ENCODE measurements at places on chromosomes 6 and 20.
A peak's percentile ranks its signal among the peaks of the same experiment; 100 is the strongest.

- DNase-seq = no peak
Measured at GRCh38 chr6:6741264-6741663, 152.7 kb downstream of the LY86 start.

DNA sequence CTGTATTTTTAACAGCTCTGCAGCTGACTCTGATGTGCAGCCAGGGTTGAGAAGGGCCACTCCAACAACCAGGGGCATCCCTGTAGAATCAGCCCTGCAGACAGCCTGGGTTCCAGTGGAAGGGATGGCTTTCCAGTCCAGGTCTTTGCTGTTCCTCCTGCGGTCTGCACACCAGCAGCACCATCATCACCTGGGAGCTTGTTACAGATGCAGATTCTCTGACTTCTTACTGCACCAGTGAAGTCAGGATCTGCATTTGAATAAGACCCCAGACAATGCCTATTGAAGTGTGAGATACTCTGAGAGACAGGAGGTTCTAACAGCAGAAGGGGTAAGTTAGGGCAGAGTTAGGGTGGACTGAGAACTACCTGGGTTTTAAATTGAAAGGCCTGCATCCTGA, 151.3 kb downstream of the F13A1 start:
- no peak for DNase-seq

- DNase-seq = no peak
Measured at GRCh38 chr6:153081914-153082313, 49.2 kb downstream of the RGS17 start.

GRCh38 chr6:16540804-16541752, 220.2 kb downstream of the ATXN1 start:
- DNase-seq = no peak

GRCh38 chr6:68086199-68086598, 548.9 kb upstream of the ADGRB3 start:
- no peak for DNase-seq

GRCh38 chr6:22250486-22250885, 46.4 kb downstream of the PRL start:
- no peak for DNase-seq

GRCh38 chr20:46946796-46947195, 52.2 kb downstream of the EYA2 start:
- DNase-seq = no peak

- no peak for DNase-seq
Measured at GRCh38 chr20:42706759-42707158, 482.9 kb downstream of the PTPRT start.

DNA sequence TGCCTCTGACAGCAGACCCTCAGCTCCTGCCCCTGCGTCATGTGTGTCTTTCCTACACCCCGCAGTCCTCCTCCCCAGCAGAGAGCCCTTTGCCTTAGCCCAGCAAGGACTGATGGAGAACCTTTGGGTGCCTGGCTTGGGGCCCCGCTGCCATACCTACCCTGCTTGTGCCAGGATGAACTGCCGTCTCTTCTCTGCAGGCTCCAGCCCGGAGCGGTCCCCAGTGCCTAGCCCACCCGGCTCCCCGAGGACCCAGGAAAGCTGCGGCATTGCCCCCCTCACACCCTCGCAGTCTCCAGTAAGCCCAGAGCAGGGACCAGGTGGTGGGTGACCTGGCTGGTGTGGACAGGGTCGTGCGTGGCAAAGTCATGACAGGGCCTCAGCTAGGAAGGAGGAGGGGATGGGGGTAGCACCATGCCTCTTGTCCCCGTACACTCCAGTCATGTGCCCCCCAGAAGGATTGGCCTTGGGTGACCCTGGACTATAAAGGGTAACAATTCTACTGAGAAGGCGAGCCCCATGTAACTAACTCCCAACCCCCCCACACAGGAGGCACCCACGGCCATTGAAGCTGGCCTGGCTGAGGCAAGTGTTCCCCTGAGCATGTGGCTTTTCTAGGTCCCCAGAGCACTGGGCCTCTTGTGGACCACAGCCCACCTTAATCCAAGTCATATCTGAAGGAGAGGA, 8.3 kb downstream of the HSPA12B start:
- no peak for DNase-seq

DNA sequence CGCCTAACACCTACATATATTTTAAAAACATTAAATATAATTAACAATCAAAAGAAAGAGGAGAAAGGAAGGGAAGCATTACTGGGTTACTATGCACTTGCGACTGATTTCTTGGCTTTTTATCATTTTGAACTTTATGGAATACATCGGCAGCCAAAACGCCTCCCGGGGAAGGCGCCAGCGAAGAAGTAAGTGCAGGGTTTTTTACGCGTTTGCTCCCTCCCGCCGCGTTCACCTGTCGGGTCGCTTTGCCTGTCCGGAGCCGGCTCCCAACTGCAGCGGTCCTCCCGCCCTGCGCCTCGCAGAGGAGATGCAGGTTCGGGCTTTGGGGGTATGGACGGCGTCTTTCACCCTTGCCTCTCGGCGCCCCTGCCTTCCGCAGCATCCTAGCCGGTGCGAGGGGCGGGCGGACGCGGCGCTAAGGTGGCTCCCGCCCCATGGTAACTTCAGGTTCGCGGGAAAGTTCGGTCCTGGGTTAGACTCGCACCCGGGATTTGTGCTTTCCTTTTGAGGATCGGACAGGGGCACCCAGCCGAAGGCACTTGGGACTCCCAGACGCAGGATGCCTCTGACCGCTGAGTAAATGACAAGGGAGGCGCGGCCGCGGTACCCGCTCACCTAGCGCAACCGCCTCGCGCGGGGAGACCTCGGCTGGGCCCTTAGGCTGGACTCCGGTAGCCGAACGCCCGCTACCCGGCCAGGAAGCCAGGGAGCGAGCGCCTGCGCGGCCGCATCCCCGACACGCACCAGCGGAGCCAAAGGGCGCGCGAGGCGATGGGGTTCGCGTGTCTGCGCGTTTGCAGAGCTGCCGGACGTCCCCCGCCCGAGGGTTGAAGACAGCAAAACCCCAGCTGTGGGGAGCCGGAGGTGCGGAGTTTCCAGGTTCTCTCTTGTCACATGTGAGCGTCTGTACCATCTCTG, 891 bp downstream of the RSPO3 start:
- DNase-seq = no peak

DNA sequence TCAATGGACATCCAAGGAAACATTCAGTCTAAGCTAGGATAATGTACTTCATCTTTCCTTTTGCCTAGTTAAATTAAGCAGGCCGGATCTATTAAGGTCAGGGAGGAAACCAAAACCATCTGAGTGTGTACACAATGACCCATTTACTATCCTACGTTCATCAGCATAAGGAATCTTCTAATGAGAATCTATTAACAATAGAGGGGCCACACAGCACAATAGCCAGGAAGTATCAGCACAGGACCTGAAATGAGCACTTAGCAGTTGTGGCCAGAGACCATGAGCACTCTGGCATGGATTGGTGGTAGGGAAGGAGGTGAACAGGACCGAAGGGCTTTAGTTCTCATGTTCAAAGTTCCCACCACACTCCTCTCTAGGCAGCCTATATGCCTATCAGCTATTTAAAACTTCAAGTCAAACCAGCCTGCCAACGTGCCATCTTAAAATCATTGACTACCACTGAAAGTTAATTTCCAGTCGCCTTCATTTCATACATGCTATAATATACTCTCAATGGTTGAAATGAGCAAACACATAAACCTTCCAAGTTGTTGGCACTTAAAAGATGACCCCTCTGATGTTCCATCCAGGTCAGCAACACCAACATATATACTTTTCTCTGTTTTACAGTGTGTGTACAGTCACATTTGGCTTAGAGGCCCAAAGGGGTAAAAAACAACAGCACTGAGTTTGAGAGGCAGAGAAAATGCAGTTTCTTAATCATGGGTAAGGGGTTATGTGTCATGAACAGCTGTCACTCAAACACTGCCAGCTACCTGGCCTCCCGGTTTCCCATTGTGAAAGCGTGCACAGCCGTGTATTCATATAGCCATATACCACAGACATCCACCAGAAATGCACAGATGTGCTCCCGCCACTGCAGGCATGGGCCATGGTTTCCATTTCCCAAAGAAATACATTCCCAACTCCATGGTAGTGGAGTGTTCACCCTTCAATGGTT, 184.3 kb downstream of the TBXT start:
- DNase-seq = no peak

- DNase-seq = no peak
Measured at GRCh38 chr6:52946306-52946705, 36.8 kb upstream of the GSTA3 start.

DNA sequence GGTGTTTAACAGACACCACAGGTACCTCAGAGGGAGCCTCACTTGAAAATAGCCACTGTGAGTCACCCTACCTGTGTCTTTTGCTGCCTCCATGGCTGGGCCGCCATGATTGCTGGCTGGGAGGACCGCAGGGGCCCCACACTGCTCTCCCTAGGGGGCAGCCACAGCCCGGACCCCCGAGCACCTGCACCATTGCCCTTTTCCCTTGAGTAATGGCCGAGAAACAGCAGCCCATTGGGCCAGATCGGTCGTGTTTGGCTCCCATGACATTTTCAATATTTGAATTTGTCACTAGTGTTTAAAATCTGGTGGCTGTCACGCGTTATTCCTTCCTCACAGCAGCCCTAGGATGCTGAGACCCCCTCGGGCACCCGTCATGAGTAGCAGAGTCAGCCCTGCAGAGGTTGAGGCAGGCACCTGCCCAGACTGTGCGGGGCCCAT, 6.7 kb downstream of the ZBP1 start:
- DNase-seq = no peak

DNA sequence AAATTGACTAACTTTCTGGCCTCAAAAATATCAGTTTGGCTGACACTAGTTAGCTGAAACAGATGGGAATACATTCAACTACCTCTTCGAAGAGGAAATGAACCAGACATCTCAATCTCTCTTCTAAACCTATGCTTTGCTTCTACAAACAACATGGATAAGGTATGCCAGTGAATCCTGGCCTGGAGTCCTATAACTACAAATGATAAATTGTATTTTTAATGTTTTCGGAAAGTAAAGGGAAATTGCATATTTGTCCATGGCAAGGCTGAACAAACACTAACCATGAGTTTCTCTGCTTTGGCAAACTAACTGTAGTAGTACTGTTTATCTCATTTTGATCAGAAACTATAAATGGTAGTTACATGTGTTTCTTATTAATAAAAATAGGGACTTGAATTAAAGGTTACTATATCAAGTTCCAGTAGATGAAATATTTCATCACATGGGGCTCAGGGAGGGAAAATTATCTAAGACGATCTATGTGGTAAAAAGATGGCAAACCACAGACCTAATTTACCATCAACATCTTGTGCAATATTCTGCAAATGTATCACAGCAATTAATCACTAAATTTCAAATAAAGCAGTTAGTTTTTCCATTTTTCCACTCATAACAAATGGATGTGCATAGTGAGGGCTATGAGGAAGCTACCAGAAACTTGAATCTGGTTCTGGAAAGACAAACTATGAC, 76.8 kb downstream of the COL12A1 start:
- DNase-seq = no peak

DNA sequence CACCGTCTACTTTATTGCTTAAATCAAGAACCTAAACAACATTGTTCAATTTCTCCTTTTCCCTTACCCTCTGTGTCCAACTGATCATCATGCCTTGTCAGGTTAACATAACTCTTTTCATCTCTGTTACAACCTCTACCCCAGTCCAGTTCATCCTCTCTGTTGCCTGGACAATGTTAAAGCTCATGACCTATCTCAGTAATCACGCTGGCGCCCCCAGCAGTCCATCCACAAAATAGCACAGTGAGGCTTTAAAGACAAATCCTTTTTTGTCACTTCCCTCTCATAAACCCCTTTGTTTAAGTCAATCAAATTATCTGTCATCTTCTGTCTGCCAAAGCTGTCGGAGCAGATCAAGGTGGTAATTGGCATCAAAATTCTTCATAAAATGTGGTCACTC, 140.1 kb downstream of the QKI start:
- DNase-seq = peak; percentile 16
